ENCODE measurements at places on chromosomes 3 and 15. TPM values are rescaled to one million over a fixed set of nuclear protein-coding genes. Genes with fewer than 3 reads are reported as not detected.

Gene XRN1
- 33.0 TPM for total RNA-seq

Gene TLR9
- 0.19 TPM for total RNA-seq

Gene SLC35G2
- total RNA-seq = 19.5 TPM

Gene C3orf85
- total RNA-seq = not detected

Gene SLC9C1
- total RNA-seq = not detected

- no peak for DNase-seq
These were observed 111.5 kb upstream of the SLCO3A1 start for GRCh38 chr15:91741986-91742385.

GRCh38 chr15:28017423-28017924 is 81.6 kb downstream of the OCA2 start:
- DNase-seq = peak; percentile 72

DNA sequence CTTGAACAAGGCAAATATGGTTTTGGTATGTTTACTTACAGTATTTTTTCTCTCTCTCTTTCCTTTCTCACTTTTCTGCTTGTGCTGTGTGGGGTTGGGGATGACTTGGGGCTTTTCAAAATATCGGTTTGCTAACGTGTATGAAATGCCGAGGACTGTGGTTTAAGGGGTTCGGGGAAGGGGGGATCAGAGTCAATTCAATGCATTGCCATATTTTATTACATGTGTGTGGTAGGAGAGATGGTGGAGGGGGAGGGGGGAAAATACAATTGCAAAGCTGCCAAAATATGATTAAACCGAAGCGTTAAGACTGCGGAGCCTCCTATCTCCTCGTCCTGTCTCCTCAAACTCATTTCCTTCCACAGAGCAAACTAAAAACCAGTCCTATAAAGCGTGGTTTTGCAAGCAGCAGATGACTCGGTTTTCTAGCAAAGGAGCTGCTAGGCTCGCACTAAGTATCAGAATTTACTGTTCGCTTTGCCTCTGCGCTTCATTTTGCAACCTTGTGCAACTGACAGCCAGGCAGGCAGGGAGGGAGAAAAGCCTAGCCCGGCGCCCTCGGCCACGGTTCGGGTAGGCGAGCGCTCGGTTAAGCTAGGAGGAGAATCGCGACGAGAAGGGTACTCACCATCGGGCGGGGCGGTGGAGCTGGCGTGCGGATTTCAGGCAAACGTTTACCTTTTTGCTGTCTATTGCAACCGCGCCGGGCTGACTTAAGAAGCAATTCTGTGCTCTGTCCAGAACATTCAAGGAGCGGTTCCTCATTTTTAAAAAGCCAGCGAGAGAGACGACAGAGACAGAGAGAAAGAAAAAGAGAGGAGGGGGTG is 4.0 kb upstream of the NR2F2 start:
- no peak for DNase-seq

- no peak for DNase-seq
These were observed 1.7 kb downstream of the CFAP44 start for GRCh38 chr3:113439606-113440005.

DNA sequence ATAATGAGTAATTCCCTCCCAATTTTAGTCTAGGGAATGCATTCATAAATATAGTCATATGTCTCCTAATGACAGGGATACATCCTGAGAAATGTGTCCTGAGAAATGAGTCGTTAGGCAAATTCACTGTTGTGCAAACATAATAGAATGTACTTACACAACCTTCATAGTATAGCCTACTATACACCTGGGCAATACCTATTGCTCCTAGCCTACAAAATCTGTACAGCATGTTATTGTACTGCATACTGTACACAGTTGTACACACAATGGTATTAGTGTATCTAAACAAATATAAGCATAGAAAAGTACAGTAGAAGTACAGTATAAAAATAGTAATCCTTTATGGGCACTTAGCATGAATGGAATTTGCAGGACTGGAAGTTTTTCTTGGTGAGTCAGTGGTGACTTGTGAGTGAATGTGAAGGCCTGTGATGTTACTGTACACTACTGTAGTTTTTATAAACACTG is 6.6 kb downstream of the DTWD1 start:
- no peak for DNase-seq

DNA sequence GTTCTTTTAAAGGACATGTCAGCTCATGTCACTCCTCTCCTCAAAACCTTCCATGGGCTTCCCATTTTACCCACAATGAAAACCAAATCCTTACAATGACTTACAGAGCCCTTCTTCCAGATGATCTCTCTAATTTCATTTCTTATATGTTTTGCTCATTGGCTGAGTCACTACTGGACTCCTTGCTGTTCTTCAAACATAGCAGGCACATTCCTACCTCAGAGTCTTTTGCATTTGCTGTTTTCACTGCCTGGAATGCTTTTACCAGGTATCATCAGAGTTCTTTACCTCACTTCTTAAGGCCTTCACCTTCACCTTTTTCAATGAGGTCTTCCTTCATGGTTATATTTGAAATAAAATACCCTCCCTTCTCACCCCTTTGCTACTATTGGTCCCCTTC is 57.3 kb downstream of the NECTIN3 start:
- DNase-seq = no peak

DNA sequence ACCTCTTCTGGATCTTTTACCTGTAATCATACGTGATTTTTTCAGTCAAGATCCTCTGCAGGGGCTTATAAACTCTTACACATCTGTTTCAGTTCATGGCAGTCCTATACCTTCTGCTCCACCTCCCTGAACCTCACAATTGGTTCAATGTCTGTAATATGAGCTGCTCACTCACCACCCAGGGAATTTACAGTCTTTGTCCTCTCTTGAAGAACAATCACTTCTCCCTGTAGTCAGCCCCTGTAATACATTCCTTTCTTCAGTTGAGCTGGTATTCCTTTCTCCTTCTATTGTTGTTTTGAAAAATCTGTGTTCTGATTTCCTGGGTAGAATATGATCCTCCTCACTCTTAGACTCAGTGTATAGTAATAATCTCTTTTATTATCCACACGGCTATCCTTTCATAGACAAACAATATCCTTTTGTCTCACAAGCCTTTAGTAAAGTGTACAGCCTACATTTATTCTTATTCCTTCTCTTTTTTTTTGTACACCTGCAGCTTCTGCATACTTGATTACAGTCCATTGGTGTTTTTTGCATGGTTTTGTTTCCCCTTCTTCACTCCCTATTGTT is 101.8 kb downstream of the NECTIN3 start:
- DNase-seq = no peak

GRCh38 chr3:150203273-150203672 is 204.8 kb upstream of the TSC22D2 start:
- no peak for DNase-seq

- DNase-seq = no peak
These were observed 37.1 kb downstream of the ATP6V1A start for GRCh38 chr3:113783980-113784379.
